ENCODE measurements at places on chromosomes 2 and 18. TPM values are rescaled to one million over a fixed set of nuclear protein-coding genes. Genes with fewer than 3 reads are reported as not detected.

The LYG2 gene
- total RNA-seq = not detected

The KIAA2012 gene
- total RNA-seq = under 0.01 TPM

The CHRND gene
- not detected for total RNA-seq

The SRD5A2 gene
- not detected for total RNA-seq

The HOXD13 gene
- total RNA-seq = 0.09 TPM

The GKN2 gene
- not detected for total RNA-seq

The ABCG8 gene
- not detected for total RNA-seq

The CERKL gene
- total RNA-seq = not detected

The SIX3 gene
- total RNA-seq = not detected

The TPO gene
- total RNA-seq = not detected

The ASTL gene
- not detected for total RNA-seq

The SLC38A11 gene
- 0.55 TPM for total RNA-seq

The CAPN13 gene
- total RNA-seq = not detected

The XDH gene
- total RNA-seq = not detected

The TWSG1 gene
- total RNA-seq = 298 TPM

The ERICH2 gene
- 1.2 TPM for total RNA-seq

The REG3G gene
- not detected for total RNA-seq

The ZNF804A gene
- 2.0 TPM for total RNA-seq

The ALPI gene
- total RNA-seq = not detected

The STARD6 gene
- total RNA-seq = not detected

The VAMP8 gene
- 1.8 TPM for total RNA-seq

The EDAR gene
- total RNA-seq = not detected

The REG3A gene
- not detected for total RNA-seq

All from smooth muscle cell of bladder (primary cell).